Suppressor macrophage (primary cell): ENCODE measurements at places on chromosomes 2 and 18.
A peak's percentile ranks its signal among the peaks of the same experiment; 100 is the strongest.

- no peak for DNase-seq
These were observed 45.6 kb downstream of the DIPK1C start for GRCh38 chr18:74411475-74411874.

DNA sequence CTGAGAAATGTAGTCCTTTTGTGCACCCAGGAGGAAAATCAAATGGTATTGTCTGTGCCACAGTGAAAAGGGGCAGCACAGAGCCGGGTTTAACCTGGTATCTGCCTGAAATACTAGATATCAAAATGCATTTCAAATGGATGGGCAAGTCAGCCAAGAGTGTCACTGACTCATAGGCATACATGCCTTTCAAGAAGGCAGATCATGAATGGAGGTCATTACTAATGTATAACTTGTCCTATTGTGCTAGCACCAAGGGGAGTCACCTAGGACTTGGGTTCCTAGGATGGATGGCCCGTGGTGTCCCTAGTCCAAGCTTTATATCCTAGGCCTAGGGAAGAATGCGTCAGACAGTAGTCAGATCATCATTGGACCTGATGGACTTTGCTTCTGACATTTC is 49.9 kb downstream of the TCF7L1 start:
- DNase-seq: no peak

GRCh38 chr18:26206488-26206887 is 19.8 kb upstream of the TAF4B start:
- no peak for DNase-seq

- no peak for DNase-seq
These were observed 210.3 kb downstream of the TMX3 start for GRCh38 chr18:68504441-68505177.

DNA sequence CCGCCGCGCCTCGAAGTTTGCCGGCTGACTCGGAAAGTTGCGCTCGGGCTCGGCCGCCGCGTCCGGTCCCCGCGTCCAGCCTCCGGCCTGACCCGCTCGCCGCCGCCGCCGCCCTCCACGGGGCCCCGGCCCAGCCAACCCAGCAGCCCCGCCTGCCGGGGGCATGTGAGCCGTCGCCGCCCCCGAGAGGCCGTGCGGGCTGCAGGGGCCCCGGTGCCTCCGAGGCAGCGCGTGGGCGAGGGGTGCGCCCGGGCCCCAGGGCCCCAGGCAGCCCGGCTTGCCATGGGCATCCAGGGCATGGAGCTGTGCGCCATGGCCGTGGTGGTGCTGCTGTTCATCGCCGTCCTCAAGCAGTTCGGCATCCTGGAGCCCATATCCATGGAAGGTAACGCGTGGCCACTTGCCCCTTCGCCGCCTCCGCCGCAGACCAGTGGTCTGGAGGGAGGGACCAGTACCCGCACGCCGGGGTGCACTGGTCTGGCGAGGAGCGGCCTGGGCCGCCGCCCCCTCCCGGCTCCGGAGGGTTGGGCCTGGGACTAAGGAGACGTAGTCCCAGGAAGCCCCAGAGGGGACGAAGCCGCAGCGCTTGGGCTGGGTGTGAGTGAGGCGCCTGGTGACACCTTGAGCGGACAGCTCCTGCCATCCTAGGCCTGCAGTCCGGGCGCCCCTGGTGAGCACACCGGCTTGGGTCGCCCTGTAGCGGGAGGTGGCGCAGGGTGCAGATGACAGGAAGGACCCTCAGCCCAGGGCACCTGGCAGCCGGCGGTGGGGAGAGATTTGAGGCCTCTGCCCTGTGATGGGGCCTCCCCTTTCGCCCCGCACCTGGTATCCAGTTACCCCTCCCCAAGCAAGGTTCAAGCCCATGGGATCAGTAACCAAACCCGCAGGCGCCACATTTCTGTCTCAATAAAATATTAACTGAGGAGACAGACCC is 49.9 kb downstream of the KCNIP3 start:
- peak; percentile 42 for DNase-seq

GRCh38 chr2:212364112-212364985 is 174.3 kb downstream of the ERBB4 start:
- no peak for DNase-seq

DNA sequence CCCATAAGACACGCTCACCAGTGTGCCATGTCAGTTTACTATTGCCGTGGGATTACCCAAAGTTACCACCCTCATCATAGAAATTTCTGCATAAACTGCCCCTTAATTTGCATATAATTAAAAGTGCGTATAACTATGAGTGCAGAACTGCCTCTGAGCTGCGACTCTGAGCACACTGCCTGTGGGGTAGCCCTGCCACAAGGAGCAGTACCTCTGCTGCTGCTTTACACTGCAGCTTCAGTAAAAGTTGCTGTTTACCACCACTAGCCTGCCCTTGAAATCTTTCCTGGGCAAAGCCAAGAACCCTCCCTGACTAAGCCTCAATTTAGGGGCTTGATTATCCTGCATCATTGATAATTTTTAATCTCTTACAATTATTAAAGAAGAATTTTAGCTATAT is 213.9 kb upstream of the MAP2 start:
- no peak for DNase-seq
